Germinal center (tissue), 1 donor: ENCODE measurements at places on chromosomes 1 and 21.

GRCh38 chr1:89728381-89728780 lies 92.5 kb upstream of the LRRC8D start:
- no peak for DNase-seq

- DNase-seq: no peak
These were observed 47.2 kb downstream of the HSD3B1 start for GRCh38 chr1:119554183-119554582.

DNA sequence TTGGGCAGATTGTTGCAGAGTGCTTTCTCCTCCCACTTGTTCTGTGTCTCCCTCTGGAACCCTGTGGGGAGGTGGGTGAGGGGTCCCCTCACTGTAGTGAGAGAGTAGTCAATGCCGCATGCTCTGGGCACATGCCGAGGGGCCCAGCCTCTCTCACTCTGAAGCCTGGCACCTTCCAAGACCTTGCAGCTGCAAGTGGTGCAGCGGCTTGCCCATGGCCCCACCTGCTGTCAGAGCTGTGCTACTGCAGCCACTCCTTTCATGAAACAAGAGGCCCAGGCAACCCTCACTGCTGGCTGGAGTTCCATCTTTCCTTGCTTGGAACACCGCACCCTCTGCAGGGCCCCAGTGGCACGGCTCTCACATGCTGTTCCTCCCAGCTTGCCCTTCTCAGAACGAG lies 58.4 kb upstream of the COL6A1 start:
- peak; percentile 45 for DNase-seq

DNA sequence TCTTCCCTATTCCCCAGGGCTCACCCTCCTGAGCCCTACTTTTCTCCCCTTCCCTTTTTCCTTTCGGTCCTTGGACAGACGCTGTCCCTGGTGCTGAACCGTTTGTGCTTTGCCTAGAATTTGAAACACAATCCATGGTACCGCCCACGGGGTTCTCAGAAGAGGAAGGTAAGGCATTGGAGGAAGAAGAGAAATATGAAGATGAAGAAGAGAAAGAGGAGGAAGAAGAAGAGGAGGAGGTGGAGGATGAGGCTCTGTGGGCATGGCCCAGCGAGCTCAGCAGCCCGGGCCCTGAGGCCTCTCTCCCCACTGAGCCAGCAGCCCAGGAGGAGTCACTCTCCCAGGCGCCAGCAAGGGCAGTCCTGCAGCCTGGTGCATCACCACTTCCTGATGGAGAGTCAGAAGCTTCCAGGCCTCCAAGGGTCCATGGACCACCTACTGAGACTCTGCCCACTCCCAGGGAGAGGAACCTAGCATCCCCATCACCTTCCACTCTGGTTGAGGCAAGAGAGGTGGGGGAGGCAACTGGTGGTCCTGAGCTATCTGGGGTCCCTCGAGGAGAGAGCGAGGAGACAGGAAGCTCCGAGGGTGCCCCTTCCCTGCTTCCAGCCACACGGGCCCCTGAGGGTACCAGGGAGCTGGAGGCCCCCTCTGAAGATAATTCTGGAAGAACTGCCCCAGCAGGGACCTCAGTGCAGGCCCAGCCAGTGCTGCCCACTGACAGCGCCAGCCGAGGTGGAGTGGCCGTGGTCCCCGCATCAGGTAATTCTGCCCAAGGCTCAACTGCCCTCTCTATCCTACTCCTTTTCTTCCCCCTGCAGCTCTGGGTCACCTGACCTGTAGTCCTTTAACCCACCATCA lies 10.4 kb downstream of the BCAN start:
- no peak for DNase-seq

DNA sequence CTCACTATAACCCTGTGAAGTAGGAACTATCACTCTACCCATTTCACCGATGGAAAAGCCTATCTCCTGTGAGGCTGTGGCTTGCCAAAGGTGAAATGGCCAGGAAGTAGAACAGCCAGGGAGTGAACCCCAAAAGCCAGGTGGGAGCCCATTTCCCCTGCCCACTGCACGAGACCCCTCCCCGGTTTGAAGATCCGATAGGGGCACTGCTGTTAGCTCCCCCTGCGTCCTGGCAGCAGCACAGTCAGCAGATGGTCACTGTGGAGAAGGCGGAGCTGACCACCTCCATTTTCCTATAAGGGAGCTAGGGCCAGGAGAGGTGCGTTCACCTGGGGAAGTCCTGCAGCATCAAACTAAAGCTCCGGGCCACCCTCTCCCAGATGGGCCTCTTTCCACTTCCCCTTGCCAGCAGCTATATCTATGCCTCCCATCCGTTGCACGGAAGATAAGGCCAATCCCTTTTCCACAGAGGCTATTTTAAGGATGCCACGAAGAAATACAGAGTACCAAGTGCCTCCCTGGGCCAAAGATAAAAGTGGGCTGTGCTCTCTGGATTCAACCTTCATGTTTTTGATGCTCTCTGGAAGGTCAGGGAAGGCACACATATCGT lies 7.8 kb downstream of the ERG start:
- DNase-seq: no peak

GRCh38 chr1:153438599-153438998 lies 21.9 kb downstream of the S100A7 start:
- no peak for DNase-seq

- DNase-seq: no peak
These were observed 4.0 kb upstream of the CAP1 start for GRCh38 chr1:40036574-40036973.
